ENCODE measurements at places on chromosomes 4 and X. TPM values are rescaled to one million over a fixed set of nuclear protein-coding genes. Genes with fewer than 3 reads are reported as not detected.

The MAGEB2 gene
- total RNA-seq, result not detected

The GLRA3 gene
- not detected for total RNA-seq

The ATP1B4 gene
- not detected for total RNA-seq

The SSX2B gene
- total RNA-seq, result not detected

The SAP30 gene
- total RNA-seq, result 19.3 TPM

The PF4V1 gene
- not detected for total RNA-seq

The HTN1 gene
- not detected for total RNA-seq

The GAGE12C gene
- not detected for total RNA-seq

The DOK7 gene
- 0.20 TPM for total RNA-seq

The LRCH2 gene
- total RNA-seq, result 3.4 TPM

The MGARP gene
- total RNA-seq, result 57.2 TPM

The USP17L24 gene
- not detected for total RNA-seq

The HPSE gene
- 30.7 TPM for total RNA-seq

The PDZD4 gene
- 0.20 TPM for total RNA-seq

The RP2 gene
- 28.8 TPM for total RNA-seq

The ADH4 gene
- not detected for total RNA-seq

The STPG2 gene
- total RNA-seq, result 0.14 TPM

The ABCG2 gene
- 11.9 TPM for total RNA-seq

The GRIA2 gene
- not detected for total RNA-seq

The SGCB gene
- 24.4 TPM for total RNA-seq

The GCNA gene
- 2.3 TPM for total RNA-seq

The NPY5R gene
- not detected for total RNA-seq

The GPR173 gene
- 2.7 TPM for total RNA-seq

The BEX1 gene
- 0.20 TPM for total RNA-seq

The UGT2B17 gene
- not detected for total RNA-seq

The UNC5C gene
- 0.18 TPM for total RNA-seq

The MAGEB1 gene
- total RNA-seq, result not detected

The MECP2 gene
- total RNA-seq, result 20.4 TPM

The POF1B gene
- total RNA-seq, result 0.40 TPM

The TECRL gene
- not detected for total RNA-seq

The TENM3 gene
- 17.8 TPM for total RNA-seq

The FGFRL1 gene
- total RNA-seq, result 16.4 TPM

The PRDX4 gene
- total RNA-seq, result 170 TPM

The CHRDL1 gene
- not detected for total RNA-seq

The IL3RA gene
- total RNA-seq, result 28.2 TPM

The PNMA6E gene
- not detected for total RNA-seq

The STS gene
- total RNA-seq, result 2.3 TPM

The CXorf65 gene
- not detected for total RNA-seq

The CSTF2 gene
- total RNA-seq, result 24.9 TPM

The ABLIM2 gene
- 1.1 TPM for total RNA-seq

The TMEM47 gene
- 36.2 TPM for total RNA-seq

The ASB12 gene
- total RNA-seq, result not detected

The FOXP3 gene
- not detected for total RNA-seq

The TLR10 gene
- total RNA-seq, result not detected

The DDX53 gene
- not detected for total RNA-seq

The DCHS2 gene
- total RNA-seq, result 0.07 TPM

The SRPK3 gene
- 0.07 TPM for total RNA-seq

The GAGE12H gene
- not detected for total RNA-seq

The SLC9A7 gene
- 35.6 TPM for total RNA-seq

The CLNK gene
- not detected for total RNA-seq

The STAP1 gene
- not detected for total RNA-seq

The TIGD4 gene
- 0.04 TPM for total RNA-seq

The PAGE4 gene
- total RNA-seq, result not detected

The PDLIM3 gene
- 78.9 TPM for total RNA-seq

The AKAP14 gene
- not detected for total RNA-seq

The FAM184B gene
- not detected for total RNA-seq

The MUC7 gene
- not detected for total RNA-seq

The KANTR gene
- 4.6 TPM for total RNA-seq

The OPRPN gene
- not detected for total RNA-seq

The CAPN6 gene
- not detected for total RNA-seq
